ENCODE measurements at places on chromosomes 3 and 15.
A peak's percentile ranks its signal among the peaks of the same experiment; 100 is the strongest.

DNA sequence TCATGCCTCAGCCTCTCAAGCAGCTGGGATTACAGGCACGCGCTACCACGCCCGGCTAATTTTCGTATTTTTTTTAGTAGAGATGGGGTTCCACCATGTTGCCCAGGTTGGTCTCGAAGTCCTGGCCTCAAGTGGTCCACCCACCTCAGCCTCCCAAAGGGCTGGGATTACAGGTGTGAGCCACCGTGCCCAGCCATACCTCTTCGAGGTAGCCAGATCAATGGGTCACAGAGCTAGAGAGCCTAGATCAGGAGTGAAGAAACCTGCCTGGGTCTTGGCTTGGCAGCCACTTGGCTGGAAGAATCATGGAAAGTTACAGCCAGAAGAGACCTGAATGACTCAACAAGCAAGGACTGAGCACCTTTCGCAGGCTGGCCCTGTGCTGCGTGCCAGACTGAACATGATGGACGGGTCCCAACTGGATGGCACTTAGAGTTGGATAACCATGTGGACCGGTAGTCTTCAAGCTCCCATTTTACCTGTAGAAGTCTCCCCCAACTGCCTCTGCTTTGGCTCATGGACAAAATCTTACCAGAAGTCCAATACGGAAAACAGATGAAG is 29.7 kb downstream of the GNB5 start:
- no peak for DNase-seq

DNA sequence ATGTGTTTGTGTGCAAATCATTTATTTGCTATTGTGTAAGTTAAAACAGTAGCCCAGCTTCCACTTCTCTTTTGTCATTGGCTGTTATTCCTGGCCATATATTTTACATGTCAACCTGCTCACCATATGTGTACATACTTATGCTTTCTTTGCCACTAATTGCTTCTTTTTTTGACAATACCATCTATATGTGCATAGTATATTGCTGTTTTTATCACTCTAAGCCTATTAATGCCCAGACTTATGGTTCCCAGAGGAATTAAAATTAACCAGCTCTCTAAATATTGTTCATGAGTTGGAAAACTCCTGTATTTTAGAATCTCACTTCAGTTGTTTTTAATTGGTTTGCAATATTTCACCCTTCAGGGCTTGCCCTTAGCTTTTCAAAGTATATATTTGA is 428.9 kb downstream of the MECOM start:
- DNase-seq, result no peak

DNA sequence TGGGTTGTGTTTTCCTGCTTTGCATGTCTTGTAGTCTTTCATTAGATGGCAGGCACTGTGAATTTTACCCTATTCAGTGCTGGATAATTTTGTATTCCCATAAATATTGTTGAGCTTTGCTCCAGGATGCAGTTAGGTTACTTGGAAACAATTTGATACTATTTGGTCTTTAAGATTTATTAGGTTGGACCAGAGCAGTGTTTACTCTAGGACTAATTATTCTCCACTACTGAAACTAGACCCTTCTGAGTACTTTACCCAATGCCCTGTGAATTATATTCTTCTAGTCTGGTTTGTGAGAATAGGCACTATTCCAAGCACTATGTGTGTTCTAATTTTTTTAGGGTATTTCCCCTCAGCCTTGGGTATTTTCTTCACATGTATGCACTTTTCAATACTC is 37.8 kb upstream of the TASOR start:
- no peak for DNase-seq

- no peak for DNase-seq
Measured at GRCh38 chr15:98241032-98241554, 280.6 kb downstream of the ARRDC4 start.

- DNase-seq, result no peak
Measured at GRCh38 chr15:101177866-101178265, 74.0 kb downstream of the CHSY1 start.

DNA sequence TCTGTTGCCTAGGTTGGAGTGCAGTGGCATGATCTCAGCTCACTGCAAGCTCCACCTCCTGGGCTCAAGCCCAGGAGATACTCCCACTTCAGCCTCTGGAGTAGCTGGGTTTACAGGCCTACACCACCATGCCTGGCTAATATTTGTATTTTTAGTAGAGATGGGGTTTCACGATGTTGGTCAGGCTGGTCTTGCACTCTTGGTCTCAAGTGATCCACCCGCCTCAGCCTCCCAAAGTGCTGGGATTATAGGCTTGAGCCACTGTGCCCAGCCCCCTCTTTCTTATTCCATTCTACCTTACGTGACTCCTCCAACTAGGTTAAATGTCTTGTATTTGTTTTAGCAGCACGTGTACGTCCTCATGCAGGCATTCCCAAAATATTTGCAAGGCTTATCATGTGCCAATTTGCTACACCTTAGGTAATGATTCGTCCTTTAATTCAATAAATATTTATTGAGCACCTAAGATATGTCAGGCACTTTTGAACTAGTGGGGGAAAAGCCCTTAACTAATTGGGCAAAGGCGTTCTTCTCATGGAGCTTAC is 14.9 kb upstream of the MAGI1 start:
- no peak for DNase-seq

DNA sequence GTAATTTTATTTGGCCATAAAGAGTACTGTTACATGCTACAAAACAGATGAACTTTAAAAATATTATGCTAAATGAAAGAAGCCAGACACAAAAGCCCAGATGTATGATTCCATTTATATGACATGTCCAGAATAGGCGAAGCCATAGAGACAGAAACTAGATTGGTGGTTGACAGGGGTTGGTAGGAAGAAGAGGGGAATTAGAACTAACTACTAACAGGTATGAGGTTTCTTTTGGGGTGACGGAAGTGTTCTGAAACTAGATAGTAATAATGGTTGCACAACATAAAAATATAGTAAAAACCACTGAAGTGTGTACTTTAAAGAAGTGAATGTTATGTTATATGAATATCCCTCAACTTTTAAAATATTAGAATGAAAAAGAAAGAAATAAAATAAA is 66.1 kb downstream of the GBE1 start:
- DNase-seq, result no peak

- DNase-seq, result no peak
Measured at GRCh38 chr15:26126070-26126469, 262.9 kb upstream of the ATP10A start.

GRCh38 chr3:51735950-51736349 is 29.1 kb downstream of the GRM2 start:
- DNase-seq, result no peak

- no peak for DNase-seq
Measured at GRCh38 chr3:55818485-55818884, 331.4 kb upstream of the WNT5A start.

DNA sequence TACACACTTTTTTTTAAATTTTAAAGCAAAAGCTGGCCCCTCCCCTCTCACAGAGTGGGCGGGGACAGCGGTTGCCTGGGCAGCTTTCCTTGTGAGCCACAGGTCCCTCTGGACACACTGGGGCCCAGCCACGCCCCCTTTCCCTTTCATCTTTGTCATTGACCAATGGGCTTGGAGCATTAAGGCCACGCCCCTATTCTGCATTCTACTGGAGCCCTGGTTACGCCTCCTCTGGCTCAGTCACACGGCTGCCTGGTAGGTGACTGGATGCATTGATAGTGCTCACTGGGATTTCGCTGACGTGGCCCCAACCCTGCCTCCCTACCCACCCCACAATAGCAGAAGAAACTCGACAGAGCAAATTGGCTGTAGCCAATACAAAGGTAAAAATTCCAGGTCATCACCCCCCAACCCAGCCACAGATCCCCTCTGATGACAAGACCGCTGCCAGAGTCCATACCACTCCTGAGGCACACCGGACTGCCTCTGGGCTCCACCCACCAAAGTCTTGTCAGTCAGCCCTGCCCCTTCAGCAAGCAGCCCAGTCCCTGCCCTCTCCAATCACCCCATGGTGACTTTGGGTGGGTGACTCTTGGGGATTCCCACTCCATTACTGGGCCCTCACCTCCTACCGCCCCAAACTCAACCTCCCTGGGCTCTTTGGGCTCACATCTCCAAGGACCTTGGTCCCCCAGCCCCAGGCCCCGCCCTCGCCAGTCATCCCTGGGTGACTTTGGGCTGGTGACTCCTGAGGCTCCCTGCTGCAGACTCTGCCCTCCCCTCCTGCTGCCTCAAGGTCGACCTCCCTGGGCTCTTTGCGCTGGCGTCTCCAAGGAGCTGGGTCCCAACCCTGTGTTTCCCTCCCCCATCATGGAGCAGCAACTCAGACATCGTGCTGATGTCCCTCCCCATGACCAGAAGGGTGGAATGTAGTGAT is 112.2 kb upstream of the FAN1 start:
- no peak for DNase-seq

- DNase-seq, result no peak
Measured at GRCh38 chr3:182412066-182412465, 381.2 kb upstream of the ATP11B start.

GRCh38 chr15:58243070-58243469 is 104.9 kb downstream of the AQP9 start:
- DNase-seq, result no peak

DNA sequence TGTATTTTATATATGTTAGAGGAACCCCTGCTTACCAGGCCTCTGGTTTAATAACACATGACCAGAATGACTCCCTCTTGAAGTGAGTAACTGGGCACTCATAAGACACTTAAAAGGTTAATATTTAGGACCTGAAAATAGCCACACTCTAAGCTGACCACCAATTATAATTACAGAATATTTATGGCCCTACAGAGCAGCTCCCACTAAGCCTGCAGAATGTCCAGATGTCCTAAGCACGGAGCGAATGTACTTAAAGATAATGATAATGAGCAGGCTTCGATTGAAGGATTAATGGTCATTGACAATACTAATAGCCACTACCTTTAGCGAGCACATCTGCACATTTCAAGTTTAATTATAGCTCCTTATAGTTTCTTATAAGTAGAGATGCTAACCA is 22.8 kb upstream of the KCTD6 start:
- no peak for DNase-seq

DNA sequence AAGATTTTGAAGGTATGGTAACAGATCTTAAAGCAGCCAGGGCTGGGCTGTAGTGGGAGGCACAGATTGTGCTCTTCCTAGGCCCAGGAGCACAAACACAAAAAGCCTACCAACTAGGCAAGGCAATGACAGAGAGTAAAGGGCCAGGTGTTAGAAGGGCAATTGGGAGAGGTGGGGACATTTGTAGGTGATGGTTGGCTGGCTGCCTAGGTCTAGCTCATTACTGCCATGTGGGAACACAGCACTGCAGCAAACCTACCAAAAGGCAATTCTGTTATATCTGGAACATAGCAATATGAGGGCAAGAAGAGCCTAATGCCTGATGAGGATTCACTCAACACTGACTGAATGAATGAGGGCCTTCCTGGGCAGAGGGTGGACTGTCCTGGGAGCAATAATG is 30.4 kb downstream of the ARHGEF3 start:
- no peak for DNase-seq

GRCh38 chr3:117736846-117737245 is 1027.3 kb downstream of the TUSC7 start:
- no peak for DNase-seq

DNA sequence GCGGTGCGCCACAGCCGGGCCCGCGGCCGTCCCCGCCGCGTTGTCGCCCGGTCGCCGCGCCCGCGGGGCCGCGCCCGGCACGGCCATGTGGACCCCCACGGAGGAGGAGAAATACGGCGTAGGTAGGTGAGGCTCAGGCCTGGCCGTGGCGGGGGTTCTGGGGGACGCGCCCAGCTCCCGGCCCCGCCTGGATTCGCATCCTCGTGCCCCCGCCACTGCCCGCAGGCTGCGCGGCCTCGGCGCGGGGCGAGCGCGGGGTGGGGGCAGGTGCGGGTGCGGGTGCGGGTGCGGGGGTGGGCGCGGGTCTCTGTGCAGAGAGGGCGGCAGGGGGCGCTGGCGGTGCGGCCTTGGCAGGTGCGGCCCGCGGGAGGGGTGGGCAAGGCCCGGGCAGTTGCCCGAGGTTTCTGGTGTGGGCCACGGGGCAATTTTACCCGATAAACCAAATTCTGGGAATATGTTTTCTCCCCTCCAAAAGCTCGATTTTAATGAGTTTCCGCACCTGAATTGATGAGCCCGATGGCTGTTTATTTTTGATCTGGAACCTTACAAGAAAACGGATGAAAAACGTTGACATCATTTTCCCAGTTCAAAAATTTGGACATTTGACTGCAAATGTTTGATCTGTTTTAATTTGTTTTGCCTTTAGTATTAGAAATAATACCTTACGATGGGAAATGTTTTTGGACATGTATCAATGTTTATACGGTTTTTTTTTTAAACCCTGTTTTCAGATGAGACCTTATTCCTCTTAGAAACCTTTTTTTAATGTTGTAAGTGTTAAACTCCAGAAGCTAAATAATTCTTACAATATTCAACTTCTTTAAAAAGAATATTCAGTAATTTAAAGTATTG is 678 bp downstream of the DOCK3 start:
- DNase-seq, result peak; percentile 55

GRCh38 chr15:81229586-81229985 is 32.9 kb downstream of the IL16 start:
- no peak for DNase-seq

GRCh38 chr3:158701420-158702065 is 29.1 kb upstream of the LXN start:
- DNase-seq, result no peak

DNA sequence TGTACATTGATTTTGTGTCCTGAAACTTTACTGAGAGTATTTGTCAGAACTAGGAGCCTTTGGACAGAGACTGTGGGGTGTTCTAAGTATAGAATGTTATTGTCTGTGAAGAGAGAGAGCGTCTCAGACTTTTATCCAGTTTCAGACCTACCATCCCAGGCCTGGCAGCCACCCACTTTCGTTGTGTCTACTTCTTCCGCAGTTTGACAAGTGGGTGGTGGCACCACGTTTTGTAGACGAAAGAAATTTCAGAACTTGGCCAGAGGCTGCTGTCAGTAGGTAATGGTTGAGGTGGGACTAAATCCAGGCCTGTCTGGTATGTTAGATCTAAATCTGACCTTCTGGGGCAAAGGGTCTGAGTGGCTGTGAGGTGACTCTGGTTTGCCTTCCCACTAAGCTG is 13.4 kb upstream of the TRAK1 start:
- DNase-seq, result no peak

- no peak for DNase-seq
Measured at GRCh38 chr3:158794206-158794605, 7.6 kb upstream of the MFSD1 start.

DNA sequence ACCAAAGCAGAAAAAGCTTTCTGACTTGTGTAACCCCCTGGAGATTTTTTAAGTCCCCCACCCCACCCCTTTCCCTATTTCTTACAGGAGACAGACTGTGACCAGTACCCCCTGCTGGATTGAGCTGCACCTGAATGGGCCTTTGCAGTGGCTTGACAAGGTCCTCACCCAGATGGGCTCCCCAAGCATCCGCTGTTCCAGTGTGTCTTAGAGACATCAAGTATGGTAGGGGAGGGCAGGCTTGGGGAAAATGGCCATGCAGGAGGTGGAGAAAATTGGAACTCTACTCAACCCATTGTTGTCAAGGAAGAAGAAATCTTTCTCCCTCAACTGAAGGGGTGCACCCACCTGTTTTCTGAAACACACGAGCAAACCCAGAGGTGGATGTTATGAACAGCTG is 64.1 kb downstream of the AAGAB start:
- DNase-seq, result no peak

- no peak for DNase-seq
Measured at GRCh38 chr15:58761010-58761388, 10.1 kb upstream of the MINDY2 start.

- DNase-seq, result no peak
Measured at GRCh38 chr3:183265157-183265642, 12.1 kb downstream of the B3GNT5 start.

Measured in activated CD4-positive, alpha-beta T cell treated with anti-CD3 and anti-CD28 coated beads, Interleukin-2, amount 50 U/mL, for 1 hour (primary cell).